ENCODE measurements at places on chromosomes 16 and 17. TPM values are rescaled to one million over a fixed set of nuclear protein-coding genes. Genes with fewer than 3 reads are reported as not detected.

- peaks cover 17% of the 10 kb centered on the region for H3K4me1 ChIP-seq
- H3K4me3 ChIP-seq = no peak overlapping the region
- no peaks in the 10 kb centered on the region for H3K27me3 ChIP-seq
- no peak overlapping the region for H3K27ac ChIP-seq
These were observed 79.8 kb downstream of the ZNF423 start for GRCh38 chr16:49776085-49776595.

- H3K36me3 ChIP-seq = no peaks in the 10 kb centered on the region
- H3K27me3 ChIP-seq = no peaks in the 10 kb centered on the region
- no peak overlapping the region for H3K4me3 ChIP-seq
These were observed 674.9 kb upstream of the C16orf82 start for GRCh38 chr16:26391833-26392232.

GRCh38 chr16:56860226-56861020, 4.6 kb upstream of the SLC12A3 start:
- no peak overlapping the region for H3K4me3 ChIP-seq
- H3K27me3 ChIP-seq = no peaks in the 10 kb centered on the region
- DNase-seq = peak; percentile 53
- H3K36me3 ChIP-seq = no peaks in the 10 kb centered on the region
- no peak overlapping the region for H3K27ac ChIP-seq

- H3K36me3 ChIP-seq = no peaks in the 10 kb centered on the region
- DNase-seq = no peak
- no peaks in the 10 kb centered on the region for H3K4me1 ChIP-seq
- H3K27me3 ChIP-seq = no peaks in the 10 kb centered on the region
- H3K27ac ChIP-seq = no peak overlapping the region
- no peak overlapping the region for H3K4me3 ChIP-seq
These were observed 3.9 kb upstream of the GNG13 start for GRCh38 chr16:804193-805048.

- DNase-seq = peak; percentile 40
- peak overlapping the region; percentile 94 for H3K27ac ChIP-seq
These were observed 12.5 kb downstream of the SREBF1 start for GRCh38 chr17:17824119-17824782.

GRCh38 chr16:74743045-74743667, 31.5 kb downstream of the FA2H start:
- no peaks in the 10 kb centered on the region for H3K4me1 ChIP-seq
- DNase-seq = peak; percentile 2
- H3K4me3 ChIP-seq = no peak overlapping the region
- no peaks in the 10 kb centered on the region for H3K36me3 ChIP-seq

- H3K36me3 ChIP-seq = peaks cover 3% of the 10 kb centered on the region
- peaks cover 9% of the 10 kb centered on the region for H3K4me1 ChIP-seq
- no peak overlapping the region for H3K27ac ChIP-seq
- no peaks in the 10 kb centered on the region for H3K27me3 ChIP-seq
- H3K4me3 ChIP-seq = no peak overlapping the region
- DNase-seq = no peak
These were observed 3.5 kb downstream of the CTNS start for GRCh38 chr17:3639981-3640596.

- no peak for DNase-seq
- H3K4me1 ChIP-seq = peaks cover 14% of the 10 kb centered on the region
- H3K4me3 ChIP-seq = no peak overlapping the region
- no peaks in the 10 kb centered on the region for H3K36me3 ChIP-seq
- H3K27ac ChIP-seq = no peak overlapping the region
These were observed 68.8 kb downstream of the RMI2 start for GRCh38 chr16:11413907-11414595.

DNA sequence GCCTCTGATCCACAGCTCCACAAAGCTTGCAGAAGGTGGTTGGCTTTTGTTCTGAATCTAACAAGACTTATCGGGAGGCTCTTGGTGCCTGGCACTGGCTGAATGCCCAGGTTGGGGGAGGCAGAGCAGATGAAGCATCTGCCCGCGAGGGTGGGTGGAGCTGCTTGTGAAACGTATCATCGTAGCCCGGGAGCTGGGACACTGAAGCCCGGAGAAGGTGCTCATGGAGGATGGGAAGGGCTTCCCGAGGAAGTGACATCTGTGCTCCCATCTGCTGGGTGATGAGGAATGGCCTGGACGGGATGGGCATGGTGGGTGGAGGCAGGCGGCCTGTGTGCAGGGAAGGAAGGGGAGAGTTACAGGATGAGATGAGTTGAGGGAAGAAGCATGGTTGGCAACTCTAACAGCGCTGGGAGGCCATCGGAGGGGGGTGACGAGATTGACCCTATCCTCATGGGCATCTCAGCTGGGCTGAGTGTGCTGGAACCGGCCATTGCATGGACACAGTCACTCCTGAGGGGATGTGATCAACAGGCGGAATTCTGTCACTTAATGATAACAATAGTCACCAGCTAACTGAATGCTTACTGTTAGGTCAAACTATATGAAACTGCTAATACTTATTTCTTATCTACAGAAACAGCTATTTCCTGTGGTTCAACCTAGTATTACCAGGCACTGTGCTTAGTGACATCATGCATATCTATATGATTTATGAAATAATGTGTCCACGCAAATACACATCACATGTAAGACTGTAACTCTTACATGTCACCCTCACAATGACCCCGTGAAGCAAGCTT, 102.7 kb downstream of the ABCC6 start:
- no peak overlapping the region for H3K4me3 ChIP-seq
- no peak for DNase-seq
- H3K27ac ChIP-seq = no peak overlapping the region
- peaks cover 28% of the 10 kb centered on the region for H3K36me3 ChIP-seq
- H3K27me3 ChIP-seq = no peaks in the 10 kb centered on the region
- H3K4me1 ChIP-seq = peaks cover 1% of the 10 kb centered on the region

DNA sequence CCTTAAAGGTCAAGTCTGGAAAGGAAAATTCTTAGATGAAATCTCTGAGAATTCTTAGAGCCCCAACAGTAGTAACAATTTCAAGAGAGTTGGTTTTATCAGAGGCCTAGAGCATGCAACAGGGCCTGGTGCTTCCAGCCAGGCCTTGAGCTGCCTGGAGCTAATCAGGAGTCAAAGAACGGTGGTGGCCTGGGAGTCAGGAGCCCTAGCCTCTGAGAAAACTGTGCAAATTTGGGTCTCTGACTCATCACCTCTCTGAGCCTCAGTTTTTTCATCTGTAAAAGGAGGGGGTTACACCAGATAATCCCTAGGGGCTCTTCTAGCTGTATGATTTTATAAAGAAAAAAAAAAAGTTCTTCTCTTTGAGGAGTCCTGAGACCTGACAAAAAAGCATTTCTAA, 227.3 kb upstream of the RPL38 start:
- peaks cover 4% of the 10 kb centered on the region for H3K27me3 ChIP-seq
- DNase-seq = no peak
- no peak overlapping the region for H3K4me3 ChIP-seq
- no peaks in the 10 kb centered on the region for H3K36me3 ChIP-seq

GRCh38 chr16:84572096-84572495, 45.8 kb downstream of the COTL1 start:
- no peaks in the 10 kb centered on the region for H3K27me3 ChIP-seq
- H3K4me3 ChIP-seq = no peak overlapping the region
- H3K4me1 ChIP-seq = peaks cover 5% of the 10 kb centered on the region
- no peak for DNase-seq

- no peaks in the 10 kb centered on the region for H3K4me1 ChIP-seq
- peaks cover 5% of the 10 kb centered on the region for H3K27me3 ChIP-seq
- H3K36me3 ChIP-seq = no peaks in the 10 kb centered on the region
- no peak overlapping the region for H3K4me3 ChIP-seq
- no peak overlapping the region for H3K27ac ChIP-seq
- DNase-seq = no peak
These were observed 20.1 kb downstream of the CHMP1A start for GRCh38 chr16:89637379-89637778.

- no peaks in the 10 kb centered on the region for H3K27me3 ChIP-seq
- peaks cover 26% of the 10 kb centered on the region for H3K4me1 ChIP-seq
- H3K36me3 ChIP-seq = no peaks in the 10 kb centered on the region
These were observed 204.2 kb upstream of the FOXF1 start for GRCh38 chr16:86306011-86306644.

GRCh38 chr17:63780507-63780906, 6.5 kb downstream of the DDX42 start:
- no peak overlapping the region for H3K27ac ChIP-seq
- H3K27me3 ChIP-seq = no peaks in the 10 kb centered on the region
- H3K36me3 ChIP-seq = peaks cover 12% of the 10 kb centered on the region

DNA sequence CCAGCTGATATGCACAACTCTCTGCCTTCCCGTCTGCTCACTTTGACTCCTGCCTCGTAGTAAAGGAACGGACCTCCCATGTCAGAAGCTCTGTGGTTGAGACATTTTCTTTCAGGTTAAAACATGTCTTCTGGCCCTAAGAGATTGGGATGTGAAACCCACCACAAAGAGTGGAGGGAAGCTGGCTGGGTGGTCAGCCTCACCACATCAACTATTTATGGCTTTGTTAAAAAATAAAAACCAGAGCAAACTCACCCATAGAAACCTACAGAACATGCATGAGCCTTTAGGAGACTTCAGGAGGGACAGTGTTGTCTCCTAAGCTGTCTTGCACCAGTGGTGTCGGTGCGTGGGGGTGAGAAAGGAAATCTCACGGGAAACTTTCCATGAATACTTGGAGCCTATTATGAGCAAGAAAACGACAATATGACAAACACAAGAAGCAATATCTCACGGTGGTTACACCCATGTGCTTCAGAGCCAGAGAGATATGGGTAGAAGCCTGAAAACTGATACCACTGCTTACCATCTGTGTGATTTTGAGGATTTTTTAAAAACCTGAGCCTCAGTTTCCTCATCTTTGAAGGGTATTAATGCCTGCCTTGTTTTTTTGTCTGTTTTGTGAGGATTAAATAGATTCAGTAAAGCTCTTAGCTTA, 61.7 kb upstream of the XYLT1 start:
- H3K36me3 ChIP-seq = no peaks in the 10 kb centered on the region
- DNase-seq = no peak
- H3K27me3 ChIP-seq = peaks cover 4% of the 10 kb centered on the region
- no peak overlapping the region for H3K4me3 ChIP-seq
- no peak overlapping the region for H3K27ac ChIP-seq
- H3K4me1 ChIP-seq = no peaks in the 10 kb centered on the region

- H3K4me3 ChIP-seq = no peak overlapping the region
- no peak overlapping the region for H3K27ac ChIP-seq
- H3K4me1 ChIP-seq = no peaks in the 10 kb centered on the region
- no peaks in the 10 kb centered on the region for H3K27me3 ChIP-seq
These were observed 50.5 kb downstream of the MYO18A start for GRCh38 chr17:29129731-29130130.

DNA sequence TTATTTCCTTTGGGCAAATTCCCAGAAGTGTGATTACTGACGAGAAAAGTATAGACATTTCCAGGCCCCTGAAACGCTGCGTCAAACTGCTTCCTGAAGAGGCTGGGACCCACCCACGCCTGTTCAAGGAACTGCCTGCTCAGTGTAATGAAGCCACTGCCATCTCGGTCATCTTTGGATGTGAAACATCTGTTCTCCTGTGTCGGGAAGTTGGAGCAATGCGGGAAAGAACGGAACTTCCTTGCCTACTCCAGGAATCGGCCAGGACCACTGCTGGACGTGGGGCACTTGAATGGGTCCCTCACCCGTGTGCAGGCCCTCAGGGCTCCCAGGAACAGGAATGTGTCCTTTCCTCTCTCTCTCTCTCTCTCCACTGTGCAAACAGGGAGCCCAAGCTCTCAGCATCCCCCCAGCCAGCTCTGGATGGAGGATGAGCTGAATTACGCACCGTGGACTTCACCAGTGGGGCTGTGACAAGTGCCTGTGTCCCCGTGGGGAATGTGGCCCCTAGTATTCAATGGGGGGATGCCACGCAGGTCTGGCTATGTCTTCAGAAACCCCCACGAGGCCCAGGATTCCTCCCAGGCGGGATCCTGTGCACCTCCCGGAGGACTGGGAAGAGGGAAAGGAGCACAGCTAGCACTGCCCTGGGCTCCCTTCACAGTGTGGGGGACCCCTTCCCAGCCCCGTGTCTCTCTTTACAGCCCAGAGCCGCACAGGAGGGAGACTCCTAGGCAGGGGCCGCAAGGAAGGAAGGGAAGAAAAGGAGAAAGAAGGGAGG, 18.3 kb upstream of the LITAF start:
- peak; percentile 93 for DNase-seq
- no peak overlapping the region for H3K4me3 ChIP-seq
- H3K36me3 ChIP-seq = no peaks in the 10 kb centered on the region
- no peaks in the 10 kb centered on the region for H3K27me3 ChIP-seq
- peak overlapping the region; percentile 62 for H3K27ac ChIP-seq
- peaks cover 9% of the 10 kb centered on the region for H3K4me1 ChIP-seq

- no peak overlapping the region for H3K27ac ChIP-seq
- H3K4me3 ChIP-seq = no peak overlapping the region
- no peaks in the 10 kb centered on the region for H3K36me3 ChIP-seq
- H3K4me1 ChIP-seq = peaks cover 23% of the 10 kb centered on the region
- H3K27me3 ChIP-seq = no peaks in the 10 kb centered on the region
- no peak for DNase-seq
These were observed 21.1 kb upstream of the PHF12 start for GRCh38 chr17:28972437-28972836.

DNA sequence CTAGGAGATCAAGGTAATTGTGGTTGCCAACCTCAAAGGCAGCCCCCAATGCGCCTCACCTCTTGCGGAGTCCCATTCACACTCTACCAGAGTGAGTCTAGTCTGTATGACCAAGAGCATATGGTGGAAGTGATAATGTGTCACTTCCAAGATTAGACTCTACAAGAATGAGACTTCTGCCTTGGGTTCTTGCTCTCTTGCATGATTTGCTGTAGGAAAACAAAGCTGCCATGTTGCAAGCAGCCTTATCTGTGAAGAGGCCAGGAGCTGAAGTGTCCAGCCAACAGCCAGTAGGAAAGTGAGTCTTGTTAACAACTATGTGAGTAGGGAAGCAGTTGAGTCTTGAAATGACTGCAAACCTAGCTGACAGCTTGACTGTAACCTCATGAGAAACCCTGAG, 3.4 kb downstream of the TERF2 start:
- H3K4me3 ChIP-seq = no peak overlapping the region
- DNase-seq = no peak
- no peaks in the 10 kb centered on the region for H3K27me3 ChIP-seq
- H3K27ac ChIP-seq = no peak overlapping the region
- H3K4me1 ChIP-seq = no peaks in the 10 kb centered on the region

DNA sequence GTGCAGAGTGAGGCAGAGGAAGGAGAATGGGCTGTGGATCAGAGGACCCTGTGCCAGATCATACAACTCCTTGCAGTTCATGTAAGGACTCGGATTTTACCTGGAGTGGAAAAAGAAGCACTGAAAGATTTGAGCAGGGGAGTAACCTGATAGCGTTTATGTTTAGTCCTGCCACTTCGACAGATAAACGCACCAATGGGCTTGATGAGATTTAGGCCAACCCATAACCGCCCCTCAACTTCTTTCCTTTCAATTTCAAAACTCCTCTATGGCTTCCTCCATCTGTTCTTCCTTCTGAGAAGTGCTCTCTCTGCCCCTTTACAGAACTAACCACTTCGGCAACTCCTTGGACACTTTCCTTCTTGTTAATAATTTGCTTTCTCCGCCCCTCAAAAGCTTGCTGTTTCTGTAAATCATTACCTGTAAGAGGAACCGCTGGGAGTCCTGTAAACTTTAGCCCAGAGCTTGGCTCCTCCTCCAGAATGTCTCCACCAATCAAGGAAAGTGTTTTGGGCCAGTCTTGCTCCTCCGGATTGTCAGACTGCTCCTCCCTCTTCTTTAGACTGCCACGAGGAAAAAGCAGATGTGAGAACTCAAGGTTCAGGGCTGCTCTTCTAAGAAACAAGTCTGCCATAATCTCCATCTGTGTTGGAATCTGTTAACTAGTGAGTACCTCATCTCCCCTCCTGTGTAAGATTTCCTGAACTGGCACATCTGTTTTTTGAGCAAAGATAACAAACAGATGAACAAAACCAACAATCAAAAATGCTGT, at the start of gene ACSM3:
Gene ACSM3, plus strand, starts transcription at position 554 of the 772 bp plus-strand sequence. CDS start 6,021 bp downstream, outside the sequence.
- no peaks in the 10 kb centered on the region for H3K4me1 ChIP-seq
- DNase-seq = peak; percentile 92
- H3K4me3 ChIP-seq = no peak within 1 kb of the TSS
- H3K27me3 ChIP-seq = no peaks in the 10 kb centered on the region
- H3K27ac ChIP-seq = peak within 1 kb of the TSS; percentile 94

CDRT15 gene
- total RNA-seq = not detected

KRTAP4-12 gene
- total RNA-seq = not detected

ZFPM1 gene
- total RNA-seq = 9.0 TPM

Data from lung (tissue), 17 donors.